Dermis blood vessel endothelial cell (primary cell): ENCODE measurements at places on chromosomes 7 and 10. TPM values are rescaled to one million over a fixed set of nuclear protein-coding genes. Genes with fewer than 3 reads are reported as not detected.

The WEE2 gene
- not detected in 2 replicates for total RNA-seq

The UBE3C gene
- total RNA-seq, result 116 and 129 TPM in 2 replicates

The OPN1SW gene
- total RNA-seq, result not detected in 2 replicates

The FAM170B gene
- not detected in 2 replicates for total RNA-seq

The DNAJC9 gene
- total RNA-seq, result 36.2 and 61.1 TPM in 2 replicates

The ANKRD61 gene
- 0.14 TPM in 1 of 2 replicates, not detected in the other for total RNA-seq

The EN2 gene
- not detected in 2 replicates for total RNA-seq

The RASA4B gene
- total RNA-seq, result 10.1 and 13.1 TPM in 2 replicates

The CLRN3 gene
- total RNA-seq, result 0.19 TPM in 1 of 2 replicates, not detected in the other

The MKI67 gene
- 7.3 and 49.0 TPM in 2 replicates for total RNA-seq

The FOXP2 gene
- total RNA-seq, result 3.7 and 11.4 TPM in 2 replicates

The GPR141 gene
- not detected in 2 replicates for total RNA-seq

The SLC18A3 gene
- total RNA-seq, result not detected in 2 replicates

The RNLS gene
- 0.51 and 2.7 TPM in 2 replicates for total RNA-seq

The ENO4 gene
- not detected in 2 replicates for total RNA-seq

The CALD1 gene
- total RNA-seq, result 228 and 258 TPM in 2 replicates

The UPK3B gene
- under 0.01 TPM in 1 of 2 replicates, not detected in the other for total RNA-seq

The NAT16 gene
- total RNA-seq, result not detected in 2 replicates

The CHCHD2 gene
- total RNA-seq, result 216 and 387 TPM in 2 replicates

The ADRA2A gene
- total RNA-seq, result 0.05 TPM in 1 of 2 replicates, not detected in the other

The LDB1 gene
- total RNA-seq, result 49.6 and 52.1 TPM in 2 replicates

The BZW2 gene
- 134 and 208 TPM in 2 replicates for total RNA-seq

The PLAU gene
- 13.4 and 13.8 TPM in 2 replicates for total RNA-seq

The PALD1 gene
- 248 and 276 TPM in 2 replicates for total RNA-seq

The SLC26A3 gene
- total RNA-seq, result not detected in 2 replicates

The STEAP1 gene
- total RNA-seq, result 11.1 and 27.6 TPM in 2 replicates

The MARCHF5 gene
- total RNA-seq, result 40.2 and 41.2 TPM in 2 replicates

The HHEX gene
- total RNA-seq, result 56.7 and 66.9 TPM in 2 replicates

The CD36 gene
- 151 and 171 TPM in 2 replicates for total RNA-seq

The AKR1E2 gene
- 9.6 and 85.6 TPM in 2 replicates for total RNA-seq

The RPEL1 gene
- 0.09 and 0.17 TPM in 2 replicates for total RNA-seq

The SPDYE8 gene
- total RNA-seq, result not detected in 2 replicates

The OR2A1 gene
- not detected in 2 replicates for total RNA-seq

The HOXA6 gene
- 2.9 and 8.6 TPM in 2 replicates for total RNA-seq

The PILRA gene
- 0.68 TPM in 1 of 2 replicates, not detected in the other for total RNA-seq

The PON3 gene
- 0.85 and 0.93 TPM in 2 replicates for total RNA-seq

The CALHM3 gene
- total RNA-seq, result not detected in 2 replicates

The TMEM168 gene
- total RNA-seq, result 16.8 and 31.2 TPM in 2 replicates

The NUTM2A gene
- 0.09 and 0.85 TPM in 2 replicates for total RNA-seq

The IFT22 gene
- 13.0 and 15.8 TPM in 2 replicates for total RNA-seq

The C10orf67 gene
- not detected in 2 replicates for total RNA-seq

The SLIT1 gene
- under 0.01 TPM in 1 of 2 replicates, not detected in the other for total RNA-seq

The HTR5A gene
- not detected in 2 replicates for total RNA-seq

The GRM8 gene
- total RNA-seq, result 0.09 TPM in 1 of 2 replicates, not detected in the other

The CFAP43 gene
- 0.23 TPM in 1 of 2 replicates, not detected in the other for total RNA-seq

The NXPH1 gene
- total RNA-seq, result not detected in 2 replicates

The FRMPD2 gene
- under 0.01 and 0.28 TPM in 2 replicates for total RNA-seq
